ENCODE measurements at places on chromosomes 3 and 15.

DNA sequence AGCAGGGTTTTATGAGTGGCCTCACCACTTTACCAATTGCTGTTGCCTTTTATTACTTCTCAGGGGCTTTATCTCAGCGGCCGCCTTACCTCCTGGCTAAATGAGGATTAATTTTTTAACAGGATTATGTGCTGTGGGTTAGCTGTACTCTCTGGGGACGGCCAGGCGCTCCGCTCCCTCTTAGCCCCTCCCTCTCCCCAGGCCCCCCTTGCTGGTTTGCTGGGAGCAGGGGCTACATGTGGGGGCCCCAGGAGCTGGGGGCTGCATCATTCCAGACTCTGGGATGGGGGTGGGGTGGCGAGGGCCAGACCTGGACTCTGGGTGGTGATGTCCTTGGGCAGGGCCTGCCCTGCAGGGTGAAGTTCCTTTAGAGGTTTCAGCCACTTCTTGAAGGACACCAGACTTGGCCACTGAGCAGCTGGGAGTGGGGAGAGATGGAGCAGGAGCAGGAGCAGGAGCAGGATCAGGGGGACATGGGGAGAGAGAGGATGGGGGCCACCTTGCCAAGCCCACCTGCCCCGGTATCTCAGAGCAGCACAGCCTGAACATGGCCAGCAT lies 196.1 kb downstream of the GOLGA6L6 start:
- DNase-seq: no peak

DNA sequence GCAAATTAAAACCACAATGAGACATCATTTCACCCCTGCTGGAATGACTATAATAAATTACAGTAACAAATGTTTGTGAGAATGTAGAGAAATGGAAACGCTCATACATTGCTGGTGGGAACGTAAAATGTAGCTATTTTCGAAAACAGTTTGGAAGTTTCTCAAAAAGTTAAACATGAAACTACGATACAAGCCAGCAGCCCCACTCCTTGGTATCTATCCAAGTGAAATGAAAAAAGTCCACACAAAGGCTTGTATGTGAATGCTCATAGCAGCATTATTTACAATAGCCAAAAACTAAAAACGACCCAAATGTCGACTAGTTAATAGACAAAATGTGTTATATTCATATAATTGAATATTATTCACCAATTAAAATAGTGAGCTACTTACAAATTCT lies 22.9 kb upstream of the CFAP20DC start:
- no peak for DNase-seq

GRCh38 chr3:107263269-107264021 lies 113.8 kb upstream of the CCDC54 start:
- DNase-seq: no peak

DNA sequence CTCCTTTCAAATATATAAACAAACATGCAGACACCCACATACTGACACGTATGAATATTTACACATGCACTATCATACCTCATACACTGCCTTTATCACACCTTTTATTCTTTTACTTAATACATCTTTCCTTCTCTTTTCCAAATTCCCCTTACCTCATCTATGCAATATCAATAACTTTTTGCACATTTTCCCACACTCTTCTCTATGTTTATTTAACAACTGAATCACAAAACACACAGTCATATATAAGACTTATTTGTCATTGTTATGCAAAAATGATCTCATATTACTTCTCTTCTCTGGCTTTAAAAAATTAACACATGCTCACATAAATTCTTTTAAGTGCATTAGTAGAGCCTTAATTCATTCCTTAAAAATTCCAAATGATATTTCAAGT lies 461.4 kb downstream of the DIPK2A start:
- no peak for DNase-seq

DNA sequence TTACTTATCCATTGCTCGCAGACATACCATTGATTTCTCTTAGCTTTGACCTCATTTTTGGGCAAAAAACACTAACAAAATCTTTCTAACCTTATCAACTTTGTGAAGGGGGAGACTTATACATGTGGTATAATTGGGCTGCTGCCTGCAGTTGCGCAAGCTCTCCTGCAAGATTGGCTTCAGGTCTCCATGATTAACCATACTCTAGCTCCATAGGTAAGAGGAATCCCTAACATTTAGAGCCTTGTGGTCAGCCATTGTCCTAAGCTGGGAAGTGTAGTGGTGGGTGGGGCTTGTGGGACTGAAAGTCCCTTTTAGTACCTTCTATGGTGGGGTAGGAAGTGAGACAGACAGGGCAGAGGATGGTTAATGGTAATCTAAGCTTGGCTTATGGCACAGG lies 179.6 kb upstream of the THRB start:
- DNase-seq: no peak

GRCh38 chr3:183328164-183328563 lies 75.1 kb downstream of the B3GNT5 start:
- no peak for DNase-seq

GRCh38 chr15:79724312-79724711 lies 172.5 kb downstream of the MTHFS start:
- no peak for DNase-seq

DNA sequence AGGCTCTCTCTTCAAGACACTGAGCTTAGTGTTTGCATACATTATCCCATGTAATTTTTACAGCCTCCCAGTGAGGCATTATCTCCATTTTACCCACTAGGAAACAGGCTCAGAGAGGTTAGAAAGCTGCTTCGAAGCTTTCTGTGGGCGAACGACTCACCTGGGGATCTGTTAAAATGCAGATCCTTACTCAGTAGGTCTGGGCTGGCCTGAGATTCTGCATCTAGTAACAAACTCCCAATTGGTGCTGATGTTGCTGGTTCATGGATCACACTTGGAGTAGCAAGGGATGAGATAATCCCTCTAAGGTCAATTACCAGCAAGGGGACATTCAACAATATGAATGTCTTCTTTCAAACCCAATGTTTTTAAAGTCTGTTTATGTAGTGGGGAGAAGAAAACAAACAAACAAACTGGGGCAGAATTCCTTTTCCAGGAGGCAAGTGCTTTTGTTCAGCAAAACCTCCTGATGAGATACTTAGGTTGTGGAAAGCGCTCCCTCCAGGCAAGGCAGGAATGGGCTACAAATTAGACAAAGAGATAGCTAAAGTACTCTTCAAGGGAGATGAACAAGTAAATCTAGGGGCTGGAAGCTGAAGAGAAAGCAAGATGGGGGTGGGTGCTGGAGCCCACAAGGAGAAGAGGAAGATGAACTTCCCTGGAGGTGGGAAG lies 311.9 kb downstream of the SHQ1 start:
- DNase-seq: peak; percentile 21

- DNase-seq: no peak
Measured at GRCh38 chr15:73380661-73381060, 11.9 kb upstream of the HCN4 start.

GRCh38 chr3:11331101-11331500 lies 58.9 kb downstream of the ATG7 start:
- no peak for DNase-seq

GRCh38 chr3:98333989-98334606 lies 19.6 kb upstream of the OR5K4 start:
- no peak for DNase-seq

- no peak for DNase-seq
Measured at GRCh38 chr15:57457726-57458125, 81.4 kb downstream of the CGNL1 start.

- no peak for DNase-seq
Measured at GRCh38 chr3:121963608-121964007, 58.4 kb downstream of the ILDR1 start.

DNA sequence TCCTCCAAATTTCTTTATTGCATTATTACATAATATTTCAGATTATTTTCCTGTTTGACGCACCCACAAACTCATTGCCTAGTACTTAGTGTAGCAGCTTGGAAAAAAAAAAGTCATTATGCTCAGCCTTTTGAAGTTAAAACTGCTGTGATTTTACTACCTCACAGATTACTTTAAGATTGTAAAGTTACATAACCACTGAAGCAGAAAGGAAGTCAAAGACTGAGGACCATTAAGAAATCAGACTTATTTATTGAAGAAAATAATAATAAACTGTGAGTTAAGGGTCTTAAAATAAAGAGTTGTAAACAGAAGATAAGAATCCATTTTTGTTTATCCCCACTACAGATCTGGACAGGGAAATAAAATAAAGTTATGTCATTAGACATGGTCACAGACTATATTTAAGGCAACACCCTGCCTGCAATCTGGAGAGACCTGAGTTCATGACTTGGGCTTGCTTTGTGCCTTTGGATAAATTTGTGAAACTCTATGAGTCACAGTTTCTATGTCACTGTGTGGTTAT lies 212.1 kb upstream of the ROBO2 start:
- DNase-seq: no peak

DNA sequence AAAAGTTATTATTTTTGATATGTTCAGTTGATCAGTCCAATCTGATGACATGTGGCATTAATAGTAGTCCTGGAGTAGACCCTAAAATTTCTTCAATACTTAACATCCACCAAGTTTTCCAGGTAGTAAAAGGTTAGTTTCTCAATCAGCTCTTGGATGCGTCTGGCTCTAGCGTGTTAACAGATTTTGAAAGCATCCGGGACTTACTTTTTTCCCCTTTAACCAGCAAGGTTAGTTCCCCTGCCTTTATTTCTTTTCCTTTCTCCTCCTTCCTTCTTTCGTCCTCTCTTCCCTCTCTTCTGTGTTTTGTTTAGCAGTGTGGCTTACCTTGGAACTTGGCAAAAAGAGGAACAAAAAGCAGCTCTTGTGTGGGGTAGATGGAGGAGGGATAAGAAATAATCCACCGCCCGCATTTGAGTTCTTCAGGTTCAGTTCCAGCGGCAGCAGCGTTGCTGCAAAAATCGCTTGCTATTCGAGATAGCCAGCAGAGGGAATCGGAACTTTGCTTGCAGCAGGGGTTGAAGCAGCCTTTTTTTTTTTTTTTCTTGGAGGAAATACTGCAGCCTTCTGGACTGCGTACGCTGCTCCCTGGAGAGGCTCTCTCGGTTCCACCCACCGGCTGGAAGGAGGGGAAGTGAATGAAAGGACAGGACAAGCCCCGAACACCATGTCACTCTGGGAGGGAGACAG lies at the start of gene RBMS3:
RBMS3 (plus strand) TSS at position 668 of the 690 bp plus-strand sequence.
- DNase-seq: peak; percentile 1

DNA sequence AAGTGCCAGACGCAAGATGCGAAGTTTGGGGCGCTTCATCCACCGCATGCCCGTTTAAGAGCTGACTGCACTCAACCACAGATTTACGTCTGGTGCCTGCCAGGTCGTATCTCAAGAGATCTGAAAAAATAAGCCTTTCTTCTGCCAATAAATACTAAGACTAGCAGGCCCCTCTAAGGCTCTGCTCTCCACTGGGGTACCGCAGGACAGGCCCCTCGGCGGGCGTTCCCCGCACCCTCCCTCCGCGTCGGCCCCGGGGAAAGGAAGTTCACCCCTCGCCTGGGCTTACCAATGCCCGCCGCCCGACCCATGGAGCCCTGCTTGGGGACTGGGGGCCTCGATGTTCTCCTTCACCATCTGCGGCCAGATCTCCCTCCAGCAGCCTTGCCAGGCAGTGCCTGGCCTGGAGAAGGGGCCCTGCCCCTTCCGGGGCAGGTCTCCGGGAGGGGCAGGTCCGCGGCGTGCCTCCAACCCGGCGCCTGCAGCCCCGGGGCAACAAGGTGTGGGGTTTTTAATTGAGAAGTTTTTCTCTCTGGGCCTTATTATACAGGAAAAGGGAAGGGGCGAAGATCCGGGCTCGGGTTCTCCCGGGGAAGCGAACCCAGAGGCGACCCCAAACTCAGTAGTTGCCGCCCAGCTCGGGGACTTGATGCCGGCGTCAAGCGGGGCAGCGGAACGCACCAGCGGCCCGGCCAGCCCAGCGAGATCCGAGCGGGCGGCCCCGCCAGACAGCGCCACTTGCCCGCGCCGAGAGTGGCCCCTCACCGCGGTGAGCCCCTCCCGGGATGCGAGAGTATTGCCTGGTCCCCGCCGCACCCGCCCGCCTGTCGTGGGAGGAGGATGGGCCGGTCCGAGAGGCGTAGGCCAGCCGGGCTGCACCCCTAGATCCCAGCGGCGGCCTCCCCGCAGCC lies 735 bp downstream of the GOLGA8B start:
- peak; percentile 21 for DNase-seq

GRCh38 chr15:58047149-58047548 lies 18.4 kb downstream of the ALDH1A2 start:
- DNase-seq: no peak

GRCh38 chr15:89364341-89364740 lies 29.7 kb upstream of the POLG start:
- no peak for DNase-seq

DNA sequence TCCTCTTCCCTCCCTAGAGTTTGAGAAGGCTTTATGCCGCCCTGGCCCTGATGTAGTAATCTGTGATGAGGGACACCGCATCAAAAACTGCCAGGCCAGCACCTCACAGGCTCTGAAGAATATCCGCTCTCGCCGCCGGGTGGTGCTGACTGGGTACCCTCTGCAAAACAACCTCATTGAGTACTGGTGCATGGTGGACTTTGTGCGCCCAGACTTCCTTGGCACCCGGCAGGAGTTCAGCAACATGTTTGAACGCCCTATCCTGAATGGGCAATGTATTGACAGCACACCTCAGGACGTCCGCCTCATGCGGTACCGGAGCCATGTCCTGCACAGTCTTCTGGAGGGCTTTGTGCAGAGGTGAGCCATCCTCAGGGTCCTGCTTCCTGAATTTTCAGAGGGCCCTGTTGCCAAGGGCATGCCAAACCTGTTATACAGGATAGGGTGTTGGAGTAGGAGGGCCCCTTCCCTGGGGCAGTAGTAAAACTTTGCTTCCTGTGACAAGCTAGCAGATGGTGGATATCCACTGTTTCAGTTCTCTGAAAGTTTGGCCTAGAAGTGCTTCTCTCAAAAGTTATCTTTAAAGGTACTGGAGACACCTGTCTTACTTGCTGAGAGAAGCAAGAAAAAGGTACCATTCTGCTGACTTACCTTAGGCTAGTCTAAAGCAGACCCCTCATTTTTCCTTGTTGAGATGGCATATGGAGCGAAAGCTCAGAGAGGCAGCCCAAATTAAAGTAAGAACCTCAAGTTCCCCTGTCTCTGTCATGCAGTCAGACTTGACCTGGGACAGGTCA lies 33.7 kb upstream of the TEX264 start:
- DNase-seq: no peak

- no peak for DNase-seq
Measured at GRCh38 chr3:36744763-36745162, 19.6 kb downstream of the DCLK3 start.

GRCh38 chr3:28053759-28054158 lies 187.7 kb upstream of the CMC1 start:
- DNase-seq: peak; percentile 45

DNA sequence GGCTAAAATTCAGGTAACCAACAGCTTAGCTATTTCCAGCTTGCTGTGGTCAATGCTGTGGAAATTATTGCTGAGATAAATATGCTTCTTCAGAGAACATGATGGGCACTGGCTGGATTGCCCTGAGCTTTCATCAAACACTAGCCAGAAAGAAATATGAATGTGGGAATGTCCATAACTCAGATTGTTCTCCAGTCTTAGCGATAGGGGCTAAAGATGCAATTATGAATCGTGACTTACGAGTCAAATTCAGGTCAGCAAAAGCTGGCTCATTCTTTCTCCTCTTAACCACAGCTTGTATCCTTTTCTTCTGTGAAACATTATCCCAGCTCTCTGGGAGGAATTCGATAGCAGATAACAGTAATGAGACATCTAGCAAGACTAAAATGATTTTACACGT lies 307.6 kb downstream of the RYR3 start:
- DNase-seq: no peak

- DNase-seq: peak; percentile 62
Measured at GRCh38 chr15:29103824-29104565, 165.6 kb downstream of the NSMCE3 start.
